ENCODE measurements at places on chromosomes 16 and 17.

DNA sequence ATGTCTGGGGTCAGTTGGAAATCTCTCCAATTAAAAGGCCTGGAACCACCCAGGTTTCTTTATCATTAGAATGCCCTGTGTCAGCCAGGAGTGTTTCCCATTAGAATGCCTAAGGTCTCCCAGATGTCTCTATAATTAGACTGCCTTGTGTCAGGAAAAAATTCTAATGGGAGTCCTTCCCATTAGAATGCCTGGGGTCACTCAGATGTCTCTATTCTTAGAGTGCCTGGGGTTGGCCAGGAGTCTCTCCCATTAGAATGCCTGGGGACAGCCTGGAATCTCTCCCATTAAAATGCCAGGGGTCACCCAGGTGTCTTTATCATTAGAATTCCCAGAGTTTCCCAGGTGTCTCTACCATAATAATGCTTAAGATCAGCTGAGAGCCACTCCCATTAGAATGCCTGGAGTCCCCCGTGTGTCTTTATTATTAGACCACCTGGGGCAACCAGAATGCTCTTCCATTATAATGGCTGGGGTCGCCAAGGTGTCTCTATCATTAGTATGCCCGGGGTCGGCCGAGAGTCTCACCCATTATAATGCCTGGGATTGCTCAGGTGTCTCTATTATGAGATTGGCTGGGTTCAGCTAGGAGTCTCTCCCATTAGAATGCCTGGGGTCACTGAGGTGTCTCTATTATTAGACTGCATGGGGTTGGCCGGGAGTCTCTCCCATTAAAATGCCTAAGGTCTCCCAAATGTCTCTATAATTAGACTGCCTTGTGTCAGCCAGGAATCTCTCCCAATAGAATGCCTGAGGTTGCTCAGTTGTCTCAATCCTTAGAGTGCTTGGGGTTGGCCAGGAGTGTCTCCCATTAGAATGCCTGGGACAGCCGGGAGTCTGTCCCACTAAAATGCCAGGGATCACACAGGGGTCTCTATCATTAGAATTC lies 2254.6 kb downstream of the TP53TG3F start:
- DNase-seq = no peak

GRCh38 chr17:12731839-12732238 lies 57.5 kb upstream of the ARHGAP44 start:
- no peak for DNase-seq

GRCh38 chr17:75504347-75505151 lies 10.8 kb downstream of the CASKIN2 start:
- DNase-seq = no peak

DNA sequence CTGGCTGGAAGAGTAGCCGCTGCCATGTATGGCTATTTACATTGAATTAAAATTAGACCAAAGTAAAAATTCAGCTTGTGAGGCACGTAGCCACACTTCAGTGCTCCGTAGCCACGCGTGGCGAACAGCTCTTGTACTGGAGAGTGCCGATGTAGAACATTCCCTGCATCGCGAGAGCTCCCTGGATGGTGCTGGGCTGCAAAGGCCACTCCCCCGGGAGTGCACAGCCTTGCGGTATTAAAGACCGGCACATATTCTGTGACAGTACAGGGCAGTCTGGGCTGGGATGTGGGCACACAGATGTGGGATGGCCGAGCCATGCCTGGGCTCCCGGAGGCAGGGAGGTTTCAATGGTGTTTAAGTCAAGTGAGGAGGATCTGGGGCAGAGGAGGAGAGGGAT lies 102.2 kb downstream of the CMIP start:
- DNase-seq = no peak

DNA sequence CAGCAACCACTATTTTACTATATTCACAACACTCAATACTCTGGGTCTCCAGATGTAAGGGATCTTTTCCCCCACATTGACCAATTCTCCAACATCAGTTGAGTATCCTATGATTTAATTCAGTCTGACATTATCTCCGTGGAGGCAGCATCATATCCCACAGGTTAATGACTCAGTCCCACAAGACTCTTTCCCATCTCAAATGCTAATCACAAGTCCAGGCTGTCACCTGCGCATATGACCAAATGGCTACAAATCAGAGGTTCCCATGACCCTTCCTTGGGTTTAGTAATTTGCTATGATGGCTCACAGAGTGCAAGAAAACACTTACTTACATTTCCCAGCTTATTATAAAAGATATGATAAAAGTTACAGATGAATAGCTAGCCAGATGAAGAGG lies 18.7 kb downstream of the ACSM3 start:
- DNase-seq = no peak

- DNase-seq = no peak
Observed at GRCh38 chr17:21004016-21004930, 38.5 kb downstream of the USP22 start.

DNA sequence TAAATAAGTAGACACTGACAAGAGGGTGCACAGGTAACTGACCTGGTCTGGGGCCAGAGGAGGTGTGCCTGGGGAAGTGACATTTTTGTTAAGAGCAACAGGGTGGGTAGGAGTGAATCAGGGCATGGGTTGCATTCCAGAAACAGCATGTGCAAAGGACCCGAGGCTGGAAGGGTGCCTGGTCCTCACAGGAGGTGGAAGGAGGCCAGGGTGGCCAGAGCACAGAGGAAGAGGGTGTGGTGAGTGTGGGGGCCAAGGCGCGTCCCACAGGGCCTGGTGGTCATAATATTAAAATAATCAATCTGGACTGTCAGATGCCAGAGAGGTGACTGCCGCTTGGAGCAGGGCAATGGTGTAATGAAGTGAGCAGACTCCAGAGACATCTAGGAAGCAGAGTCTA lies 14.3 kb downstream of the ARHGAP23 start:
- DNase-seq = no peak

- no peak for DNase-seq
Observed at GRCh38 chr17:11182430-11182829, 58.6 kb upstream of the SHISA6 start.

DNA sequence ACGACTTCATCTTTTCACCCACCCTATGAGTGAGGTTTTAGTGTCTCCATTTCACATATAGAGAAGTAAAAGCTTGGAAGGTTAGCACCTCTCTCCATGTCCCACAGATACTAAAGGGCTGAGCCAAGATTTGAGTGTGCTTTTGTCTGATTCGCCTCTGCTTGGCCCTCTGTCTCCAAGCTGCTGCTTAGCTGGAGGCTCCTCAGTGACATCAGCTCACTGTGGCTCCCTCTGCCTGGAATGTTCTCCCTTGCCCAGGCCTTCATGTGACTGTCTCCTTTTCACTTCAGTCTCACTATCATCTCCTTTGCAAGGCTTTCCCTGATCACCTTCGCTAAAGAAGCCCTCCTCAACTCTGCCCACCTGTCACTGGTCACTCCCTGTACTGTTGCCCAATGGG lies 84.5 kb upstream of the HSBP1 start:
- DNase-seq = no peak

GRCh38 chr17:79818026-79818758 lies 21.0 kb downstream of the CBX4 start:
- no peak for DNase-seq

- no peak for DNase-seq
Observed at GRCh38 chr16:1126586-1126985, 26.3 kb upstream of the CACNA1H start.

Data from activated CD8-positive, alpha-beta memory T cell treated with anti-CD3 and anti-CD28 coated beads for 48 hours (primary cell).